Myocyte (in vitro differentiated cells): ENCODE measurements at places on chromosomes 12 and 14. TPM values are rescaled to one million over a fixed set of nuclear protein-coding genes. Genes with fewer than 3 reads are reported as not detected.

MANSC1 gene
- total RNA-seq, result 0.10 and 0.21 TPM in 2 replicates

SELPLG gene
- total RNA-seq, result 2.4 and 2.9 TPM in 2 replicates

OTOGL gene
- total RNA-seq, result 0.05 and 0.29 TPM in 2 replicates

KCNJ8 gene
- total RNA-seq, result 0.10 and 0.40 TPM in 2 replicates

ASPG gene
- not detected in 2 replicates for total RNA-seq

SMARCC2 gene
- 75.8 and 80.0 TPM in 2 replicates for total RNA-seq

BDKRB1 gene
- total RNA-seq, result 0.08 TPM in 1 of 2 replicates, not detected in the other

SIRT4 gene
- 4.5 and 5.6 TPM in 2 replicates for total RNA-seq

PZP gene
- total RNA-seq, result not detected in 2 replicates
